ENCODE measurements at places on chromosomes 2 and 18.

DNA sequence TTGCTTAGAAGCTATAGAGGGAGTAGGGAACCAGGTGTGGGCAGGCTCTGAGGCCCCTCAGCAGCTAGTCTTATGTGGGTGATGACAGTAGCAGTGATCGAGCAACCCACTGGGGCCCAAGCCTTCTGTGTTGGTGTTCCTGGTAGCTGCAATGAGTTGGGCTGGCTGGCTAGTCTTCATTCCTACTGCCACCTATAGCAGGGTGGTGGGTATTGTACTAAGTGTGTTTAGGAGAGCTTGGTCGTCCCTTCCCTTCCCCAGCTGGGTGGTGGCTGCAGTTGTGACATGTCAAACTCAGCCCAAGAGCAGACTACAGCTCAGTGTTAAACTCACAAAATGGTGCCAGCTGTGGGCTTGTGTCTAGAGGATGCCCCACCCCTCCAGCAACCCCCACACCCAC is 486.1 kb upstream of the UBE2E3 start:
- DNase-seq = no peak

- no peak for DNase-seq
These were observed 845 bp downstream of the EML4 start for GRCh38 chr2:42169874-42170521.

DNA sequence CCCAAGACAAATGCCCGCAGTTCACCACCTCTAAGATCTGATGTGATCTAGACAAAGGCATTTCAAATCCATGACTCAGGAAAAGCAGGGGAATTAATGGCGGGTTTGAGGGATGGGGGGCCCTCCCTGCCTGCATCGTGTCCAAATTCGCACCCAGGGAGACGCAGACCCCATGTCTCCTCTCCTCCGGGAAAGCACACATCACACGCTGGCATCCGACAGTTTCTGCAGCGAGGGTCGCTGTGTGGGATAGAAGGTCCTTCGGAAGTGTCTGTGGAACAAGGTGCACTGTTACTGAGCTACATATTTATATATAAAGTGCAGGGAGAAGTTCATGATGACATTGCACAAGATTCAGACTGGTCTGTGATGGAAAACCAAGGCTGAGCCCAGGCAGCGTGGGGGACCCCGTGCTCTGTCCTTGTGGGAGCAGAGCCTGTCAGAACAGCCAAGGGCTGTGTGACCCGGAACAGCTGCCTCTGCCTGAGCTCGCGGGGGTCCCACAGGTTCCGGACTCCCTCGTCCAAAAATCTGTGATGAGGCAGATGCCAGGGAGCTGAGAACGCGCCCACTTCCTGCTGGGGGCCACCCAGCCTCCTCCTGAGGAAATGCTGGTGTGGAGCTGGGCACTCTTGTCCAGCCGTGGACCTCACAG is 82.3 kb upstream of the CTDP1 start:
- no peak for DNase-seq

- DNase-seq = no peak
These were observed 2100.9 kb upstream of the CELF4 start for GRCh38 chr18:39666541-39666940.

DNA sequence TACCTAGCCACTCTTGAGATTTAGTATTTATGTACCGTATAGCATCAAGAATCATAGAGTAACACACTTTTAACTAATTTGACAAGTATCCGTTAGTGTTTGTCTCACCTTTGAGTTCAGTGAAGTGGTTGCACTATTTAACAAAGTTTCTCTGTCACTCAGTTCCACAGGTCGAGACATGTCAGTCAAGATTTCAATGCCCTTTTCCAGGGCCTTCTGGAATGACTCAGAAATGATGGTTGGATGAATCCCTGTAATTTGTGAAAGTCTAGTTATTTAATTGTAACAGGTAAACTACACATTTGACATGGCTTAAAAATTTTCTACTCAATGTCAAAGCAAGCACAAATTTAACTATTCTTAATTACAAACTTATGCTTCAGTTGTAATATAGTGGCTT is 9.7 kb downstream of the CCT4 start:
- DNase-seq = no peak

DNA sequence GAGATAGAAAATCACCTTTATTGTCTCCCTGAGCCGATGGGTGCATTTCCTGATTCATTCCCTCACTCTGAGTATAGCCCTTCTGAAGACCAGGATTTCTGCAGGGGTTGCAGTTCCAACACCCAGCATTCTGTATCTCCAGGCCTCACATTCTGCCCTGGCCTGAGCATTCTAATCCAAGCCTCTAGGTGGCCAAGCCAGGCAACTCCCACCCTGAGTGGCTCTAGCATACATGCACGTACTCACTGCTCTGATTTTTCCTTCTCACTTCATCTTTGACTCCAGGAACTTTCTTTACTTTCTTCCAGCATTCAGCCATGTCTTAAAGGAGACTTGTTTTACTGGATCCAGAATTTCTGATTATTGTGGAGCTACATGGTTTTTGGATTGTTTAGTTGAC is 100.7 kb upstream of the STK39 start:
- no peak for DNase-seq

- no peak for DNase-seq
These were observed 77.8 kb upstream of the STK17B start for GRCh38 chr2:196249171-196249570.

- no peak for DNase-seq
These were observed 310.3 kb downstream of the NOL4 start for GRCh38 chr18:33914399-33914798.

DNA sequence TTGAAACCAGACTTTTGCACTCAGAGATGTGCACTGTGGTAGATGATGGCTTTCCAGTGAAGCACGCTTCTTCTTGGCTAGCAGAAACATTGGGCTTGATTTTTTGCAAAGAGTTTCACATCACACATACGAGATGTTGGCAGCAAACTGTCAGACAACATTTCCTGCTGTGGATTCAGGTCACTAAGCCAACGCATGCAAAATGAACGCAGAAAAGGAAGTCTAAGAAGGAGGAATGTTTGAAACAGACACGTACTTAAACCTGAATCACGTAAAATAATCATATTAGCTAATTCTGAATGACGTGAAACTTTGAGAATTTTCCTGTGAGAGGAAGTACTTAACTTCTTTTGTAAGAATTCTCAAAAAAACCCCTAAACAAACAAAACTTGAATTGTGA is 88.1 kb downstream of the EPB41L3 start:
- DNase-seq = no peak

- DNase-seq = no peak
These were observed 13.3 kb downstream of the ATF2 start for GRCh38 chr2:175154661-175155082.

DNA sequence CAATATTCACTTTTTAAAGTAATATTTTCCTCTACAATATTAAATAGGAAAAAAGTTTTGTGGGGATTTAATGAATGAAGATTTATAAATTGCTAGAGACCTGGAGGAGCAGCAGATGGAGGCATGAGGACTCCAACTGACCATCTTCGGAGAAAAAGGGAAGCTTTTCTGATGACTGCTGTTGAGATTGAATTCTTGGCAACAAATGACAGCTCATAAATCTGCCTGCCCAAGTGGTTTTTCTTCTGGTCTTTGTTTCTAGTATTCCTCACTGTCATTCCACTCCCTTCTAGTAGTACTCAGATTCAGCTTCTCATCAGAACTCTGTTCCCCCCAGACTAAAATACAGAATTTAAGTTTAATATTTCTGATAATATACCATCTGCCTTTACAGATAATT is 157.0 kb downstream of the EML6 start:
- DNase-seq = no peak

DNA sequence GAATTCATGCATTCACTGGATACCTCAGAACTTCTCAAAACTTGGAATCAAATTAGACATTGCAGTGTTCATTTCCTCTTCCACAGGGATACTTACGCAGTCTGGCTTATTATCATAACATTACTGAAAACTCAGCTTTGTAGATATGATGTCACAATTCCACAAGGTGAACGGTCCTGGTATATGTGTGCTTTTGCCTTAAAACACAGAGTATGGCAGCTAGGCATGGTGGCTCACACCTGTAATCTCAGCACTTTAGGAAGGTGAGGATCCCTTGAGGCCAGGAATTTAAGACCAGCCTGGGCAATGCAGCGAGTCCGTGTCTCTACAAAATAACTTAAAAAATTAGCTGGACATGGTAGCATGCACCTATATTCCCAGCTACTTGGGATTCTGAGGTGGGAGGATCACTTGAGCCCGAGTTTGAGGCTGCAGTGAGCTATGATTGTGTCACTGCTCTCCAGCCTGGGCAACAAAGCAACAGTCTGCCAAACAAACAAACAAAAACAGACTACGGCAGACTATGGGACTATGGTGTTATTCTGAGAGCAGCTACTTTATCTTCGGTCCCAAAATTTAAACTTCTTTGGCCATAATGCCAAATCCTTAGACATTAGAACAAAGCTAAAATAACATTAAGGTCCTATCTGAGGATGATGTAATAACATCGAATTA is 1191.9 kb upstream of the SLC39A10 start:
- no peak for DNase-seq

DNA sequence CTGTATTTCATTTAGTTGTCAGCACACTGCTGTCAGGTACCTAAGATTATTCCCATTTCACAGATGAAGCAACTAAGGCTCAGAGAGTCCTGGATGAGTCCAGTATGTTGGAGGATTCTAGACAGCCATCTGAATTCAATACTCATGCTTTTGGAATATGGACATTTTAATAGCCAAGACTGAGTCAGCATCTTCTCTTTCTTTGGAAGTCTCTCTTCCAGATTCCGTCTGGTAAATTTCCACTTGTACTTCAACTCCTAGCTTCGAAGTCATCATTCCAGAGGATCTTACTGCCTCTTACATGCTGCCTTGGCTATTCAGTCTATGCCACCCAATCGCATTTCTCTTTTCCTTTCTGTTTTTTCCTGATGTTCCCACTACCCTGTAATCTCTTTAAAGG is 40.6 kb downstream of the INSIG2 start:
- DNase-seq = no peak
